ENCODE measurements at places on chromosomes 1 and 21.

- DNase-seq, result no peak
These were observed 320.0 kb downstream of the CHRM3 start for GRCh38 chr1:239706245-239706892.

DNA sequence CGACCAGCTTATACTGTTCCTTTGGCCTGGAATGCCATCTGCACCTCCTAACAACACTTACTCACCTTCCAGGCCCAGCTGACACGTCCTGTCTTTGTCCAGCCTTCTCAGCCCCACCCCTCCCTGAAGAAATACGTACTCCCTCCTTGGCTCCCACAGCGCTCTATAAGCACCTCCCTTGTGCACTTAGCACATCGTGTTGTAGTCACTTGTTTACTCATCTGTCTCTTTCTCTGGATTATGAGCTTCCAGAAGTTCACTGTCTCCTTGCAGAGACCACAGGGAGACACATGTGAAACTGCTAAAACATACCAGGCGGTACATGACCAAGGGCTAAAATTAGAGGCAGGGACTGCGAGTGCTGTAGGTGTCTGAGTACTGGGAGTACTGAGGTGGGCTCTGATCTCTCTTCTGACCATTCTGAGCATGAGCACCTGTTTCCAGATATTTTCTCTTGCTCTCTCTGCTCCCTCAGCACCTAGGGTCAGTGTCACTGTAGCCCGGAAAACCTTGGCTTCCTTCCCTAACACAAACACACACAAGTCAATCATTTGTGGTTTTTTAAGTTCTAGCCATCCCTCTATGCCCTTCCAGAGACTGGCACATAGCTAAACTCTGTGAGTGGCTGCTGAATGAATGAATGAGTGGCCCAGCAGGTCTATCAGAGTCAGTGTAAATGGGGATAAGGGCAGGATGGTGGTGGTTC is 5.1 kb downstream of the DCST1 start:
- no peak for DNase-seq

GRCh38 chr1:212981571-212982328 is 31.4 kb downstream of the VASH2 start:
- no peak for DNase-seq

DNA sequence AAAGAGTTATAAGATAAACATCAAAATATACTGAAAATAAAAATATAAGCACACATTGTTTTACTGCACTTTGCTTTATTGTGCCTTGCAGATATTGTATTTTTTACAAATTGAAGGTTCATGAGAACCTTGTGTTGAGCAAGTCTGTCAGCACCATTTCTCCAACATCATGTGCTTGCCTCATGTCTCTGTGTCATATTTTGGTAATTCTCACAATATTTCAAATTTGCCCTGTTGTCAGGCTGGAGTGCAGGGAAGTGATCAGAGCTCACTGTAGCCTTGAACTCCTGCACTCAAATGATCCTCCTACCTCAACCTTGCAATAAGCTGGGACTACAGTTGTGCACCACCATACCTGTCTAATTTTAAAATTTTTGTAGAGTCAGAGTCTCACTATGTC is 21.3 kb upstream of the CNIH3 start:
- DNase-seq, result no peak

- DNase-seq, result no peak
These were observed 39.1 kb downstream of the PCSK9 start for GRCh38 chr1:55078470-55078869.

DNA sequence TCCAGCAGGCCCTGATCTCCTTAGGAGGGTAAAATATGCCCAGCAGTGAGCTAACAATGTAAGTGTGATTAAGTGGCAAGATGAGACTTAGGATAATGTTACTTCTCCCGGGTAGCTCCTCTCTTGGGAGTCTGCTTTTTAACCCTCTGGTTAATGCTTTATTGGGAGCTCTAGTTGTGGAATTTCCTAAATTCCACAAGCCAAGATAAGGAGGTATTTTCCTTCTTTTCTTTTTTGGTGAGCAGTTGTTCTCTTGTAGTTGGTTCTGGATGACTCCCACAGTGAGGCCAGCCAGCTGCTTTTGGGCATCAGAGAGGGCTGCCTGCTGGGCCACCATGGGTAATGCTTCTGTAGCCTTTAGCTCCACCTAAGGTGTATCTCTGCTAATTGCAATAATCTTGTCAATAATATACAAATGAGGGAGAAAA is 19.3 kb downstream of the C1orf52 start:
- no peak for DNase-seq

GRCh38 chr1:77202751-77203150 is 16.5 kb downstream of the PIGK start:
- DNase-seq, result no peak

DNA sequence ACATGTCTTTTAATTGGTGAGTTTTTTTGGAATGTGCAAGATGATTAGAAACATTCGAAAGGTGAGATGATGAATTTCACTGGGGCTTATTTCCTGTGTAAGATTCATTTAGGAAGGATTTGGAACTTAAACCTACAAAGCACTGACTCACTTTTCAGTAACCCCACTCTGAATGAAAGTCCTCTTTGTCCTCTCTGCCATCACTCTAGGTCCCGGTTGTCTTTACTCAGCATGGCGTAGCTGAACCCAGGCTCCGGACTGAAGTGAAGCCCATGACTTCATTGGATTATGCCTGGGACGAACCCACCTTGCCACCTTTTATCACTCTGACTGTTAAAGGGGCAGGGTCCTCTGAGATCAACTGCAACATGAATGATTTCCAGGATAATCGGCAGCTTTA is 139.4 kb downstream of the VPS13D start:
- no peak for DNase-seq

- no peak for DNase-seq
These were observed 34.8 kb upstream of the CACYBP start for GRCh38 chr1:174964972-174965361.

DNA sequence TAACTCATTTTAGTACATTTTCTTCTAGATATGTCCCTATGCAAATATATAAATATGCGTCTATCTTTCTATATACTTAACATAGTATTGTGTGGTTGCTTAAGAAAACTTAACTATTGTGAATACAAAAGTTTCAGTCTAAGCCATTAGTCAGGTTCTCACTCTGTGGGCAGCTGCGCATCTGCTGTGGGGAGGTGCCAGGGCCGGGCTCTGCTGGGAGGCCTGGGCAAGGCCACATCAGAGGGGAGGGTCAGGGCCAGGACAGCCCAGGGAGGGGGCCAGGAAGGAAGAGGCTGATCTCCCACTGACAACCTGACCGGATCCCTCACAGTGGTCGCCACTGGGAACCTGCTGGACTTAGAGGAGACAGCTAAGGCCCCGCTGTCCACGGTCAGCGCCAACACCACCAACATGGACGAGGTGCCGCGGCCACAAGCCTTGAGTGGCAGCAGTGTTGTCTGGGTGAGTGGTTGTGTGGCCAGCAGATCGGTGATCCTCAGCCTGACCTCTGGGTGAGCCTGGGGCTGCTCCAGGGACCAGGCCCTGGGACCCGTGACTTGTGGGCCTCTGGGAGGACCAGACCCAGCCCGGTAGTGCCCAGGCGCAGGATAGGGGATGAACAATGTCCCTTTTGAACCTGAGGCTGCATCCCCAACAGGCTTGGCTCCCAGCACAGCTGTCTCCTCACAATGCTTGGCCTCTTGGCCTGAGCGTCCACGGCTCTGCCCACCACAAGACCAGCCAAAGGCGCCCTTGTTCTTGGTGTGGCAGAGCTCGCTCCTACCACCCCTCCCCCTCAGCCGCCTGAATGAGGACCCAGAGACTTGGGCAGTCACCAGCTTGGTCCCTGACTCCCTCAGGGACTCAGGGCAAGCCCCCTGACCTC is 20.2 kb downstream of the LDLRAP1 start:
- DNase-seq, result no peak

DNA sequence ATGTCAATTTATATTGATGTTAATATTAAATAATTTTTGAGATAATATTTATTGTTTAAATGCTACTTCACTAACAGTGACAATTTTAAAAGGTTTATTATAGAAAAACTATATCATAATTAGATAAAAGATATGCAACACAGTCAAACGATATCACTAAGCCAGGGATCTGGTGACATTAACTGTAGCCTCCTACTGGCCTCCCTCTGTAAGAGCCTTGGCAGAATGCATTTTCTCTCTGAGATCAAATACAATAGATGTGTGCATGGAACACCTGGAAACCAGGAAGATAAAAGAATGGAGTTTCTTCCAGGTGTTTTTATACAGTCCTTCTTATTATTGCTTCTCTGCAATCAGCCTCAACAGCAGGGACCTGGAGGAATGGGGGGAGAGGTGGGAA is 1762.1 kb downstream of the BRINP3 start:
- no peak for DNase-seq

GRCh38 chr1:91997607-91998195 is 32.1 kb upstream of the EPHX4 start:
- DNase-seq, result no peak

GRCh38 chr1:67599085-67599484 is 85.9 kb upstream of the GADD45A start:
- no peak for DNase-seq

DNA sequence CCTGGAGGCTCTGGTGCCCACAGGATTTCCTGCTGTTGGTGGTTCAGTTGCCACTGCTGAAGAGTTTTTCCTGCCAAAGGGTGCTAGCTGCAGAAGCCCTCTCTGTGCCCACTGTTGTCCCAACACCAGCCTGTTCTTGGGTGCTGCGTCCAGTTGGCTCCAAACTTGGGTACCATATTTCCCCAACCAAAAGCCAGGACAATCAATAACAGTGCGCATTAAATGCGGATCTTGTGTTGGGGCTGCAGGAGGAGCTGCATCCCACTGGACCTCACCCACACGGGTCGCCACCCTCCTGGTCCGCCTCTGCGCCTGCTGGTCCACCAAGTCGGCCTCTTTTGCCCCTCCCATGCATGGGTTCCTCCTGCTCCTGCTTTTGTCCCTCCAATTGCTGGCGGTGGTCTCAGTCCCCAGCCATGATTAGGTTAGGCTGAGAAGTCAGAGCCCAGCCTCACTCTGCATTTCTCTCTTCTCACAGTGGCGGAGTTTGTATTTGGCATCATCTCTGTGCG is 9.8 kb downstream of the ABCG1 start:
- DNase-seq, result no peak

DNA sequence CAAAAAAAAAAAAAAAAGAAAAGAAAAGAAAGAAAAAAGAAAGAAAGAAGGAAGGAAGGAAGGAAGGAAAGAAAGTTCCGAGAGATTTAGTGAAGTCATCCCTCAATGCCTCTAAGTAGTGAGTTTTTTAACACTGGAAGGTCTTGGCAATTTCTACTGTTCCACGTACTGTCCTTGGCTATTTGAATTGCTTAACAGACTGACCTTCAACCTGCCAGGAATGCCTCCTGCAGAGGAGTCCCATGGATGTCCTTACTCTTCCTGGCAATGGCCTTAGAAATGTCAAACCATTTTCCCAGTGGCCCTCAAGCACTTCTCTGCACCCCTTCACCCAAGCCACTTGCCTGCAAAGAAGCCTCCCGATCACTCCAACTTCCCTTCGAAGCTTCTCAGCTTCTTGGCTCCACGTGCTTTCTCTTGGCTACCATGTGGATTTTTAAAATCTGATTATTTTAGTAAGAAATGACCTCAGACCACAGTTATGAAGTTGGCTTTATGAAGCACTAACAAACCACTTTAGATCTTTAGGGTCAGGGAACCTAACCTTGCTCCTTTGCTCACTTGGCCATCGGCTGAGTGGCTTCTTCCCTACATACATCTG is 43.7 kb upstream of the ABCG1 start:
- no peak for DNase-seq

DNA sequence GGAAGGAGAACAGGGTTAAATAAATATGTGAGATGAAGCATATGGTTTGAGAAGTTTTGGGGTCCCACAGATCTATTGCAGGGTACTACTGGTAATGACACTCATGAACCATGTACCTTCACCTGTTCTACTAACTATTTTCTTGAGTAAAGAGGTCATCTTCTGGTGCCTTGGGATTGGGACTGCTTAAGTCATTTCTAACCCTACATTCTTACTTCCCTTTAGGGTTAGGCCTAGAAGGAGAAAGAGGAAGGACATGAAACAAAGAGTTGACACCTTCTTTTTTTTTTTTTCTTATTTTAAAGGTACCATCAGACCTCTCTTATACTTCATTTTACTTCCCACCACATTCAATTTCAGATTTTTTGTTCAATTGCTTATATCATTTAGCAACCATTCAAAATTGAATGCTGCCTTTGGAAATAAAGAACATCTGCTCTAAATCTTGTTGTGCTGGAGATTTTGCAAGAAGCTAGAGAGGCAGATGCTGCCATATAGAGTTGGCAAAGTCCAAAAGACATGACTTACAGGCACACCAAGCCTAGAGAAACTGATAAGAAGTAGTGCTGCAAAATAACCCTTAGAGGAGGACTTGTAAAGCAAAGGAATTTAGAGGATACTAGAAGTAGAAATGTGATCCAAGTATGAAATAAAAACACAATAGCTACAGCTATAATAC is 374.4 kb upstream of the ST6GALNAC5 start:
- DNase-seq, result no peak

DNA sequence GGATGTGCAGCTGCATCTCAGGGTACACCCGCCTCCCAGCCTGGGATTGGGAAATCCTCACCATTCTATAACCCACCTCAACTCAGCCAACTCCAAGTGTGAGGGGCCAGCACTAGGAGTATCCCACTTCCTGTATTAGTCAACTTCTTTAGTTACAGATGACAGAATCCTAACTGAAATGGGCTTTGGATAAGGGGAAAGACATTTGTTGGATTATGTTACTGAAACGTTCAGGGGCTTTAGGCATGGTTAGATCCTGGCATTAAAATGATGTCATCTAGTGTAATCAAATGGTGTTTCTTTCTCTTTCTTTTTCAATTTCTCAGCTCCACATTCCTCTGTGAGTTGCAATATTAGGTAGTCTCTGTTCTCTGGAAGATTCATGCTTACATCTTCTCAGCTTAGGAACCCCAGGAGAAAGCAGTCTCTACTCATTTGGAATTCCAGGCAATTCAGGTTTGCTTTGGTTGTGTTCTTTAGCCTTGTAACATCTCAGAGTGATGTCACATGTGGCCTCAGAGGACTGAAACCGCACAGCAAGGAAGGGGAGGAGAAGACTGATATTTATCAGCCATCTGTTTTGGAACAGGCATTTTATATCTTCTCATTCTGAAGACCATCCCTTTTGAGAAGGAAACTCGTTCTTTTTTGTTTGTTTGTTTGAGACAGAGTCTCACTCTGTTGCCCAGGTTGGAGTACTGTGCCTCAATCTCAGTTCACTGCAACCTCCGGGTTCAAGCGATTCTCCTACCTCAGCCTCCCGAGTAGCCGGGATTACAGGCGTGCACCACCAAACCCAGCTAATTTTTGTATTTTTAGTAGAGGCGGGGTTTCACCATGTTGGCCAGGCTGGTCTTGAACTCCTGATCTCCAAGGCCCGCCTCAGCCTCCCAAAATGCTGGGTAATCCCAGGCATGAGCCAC is 18.9 kb upstream of the TMEM54 start:
- no peak for DNase-seq

Data from H54 (cell line).